Activated T-cell treated with anti-CD3 and anti-CD28 coated beads for 4 hours (primary cell): ENCODE measurements at places on chromosomes 16 and 17.

- no peak for DNase-seq
These were observed 85.5 kb downstream of the GSG1L start for GRCh38 chr16:27977966-27978365.

DNA sequence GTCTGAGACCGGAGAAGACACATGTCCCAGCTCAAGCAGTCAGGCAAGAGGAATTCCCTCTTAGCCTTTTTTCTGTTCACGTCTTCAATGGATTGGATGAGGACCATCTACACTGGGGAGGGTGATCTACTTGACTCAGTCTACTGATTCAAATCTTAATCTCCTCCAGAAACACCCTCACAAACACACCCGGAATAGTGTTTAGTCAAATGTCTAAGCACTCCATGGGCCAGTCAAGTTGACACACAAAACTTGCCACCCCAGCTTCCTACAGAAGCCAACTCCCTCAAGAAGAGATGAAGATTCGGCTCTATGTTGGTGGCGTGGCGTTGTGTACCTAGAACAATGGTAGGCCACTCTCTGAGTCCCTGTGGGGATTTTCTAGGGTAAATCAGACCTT is 22.5 kb upstream of the NKD1 start:
- no peak for DNase-seq

- no peak for DNase-seq
These were observed 7.6 kb downstream of the CLTC start for GRCh38 chr17:59627274-59627673.

GRCh38 chr16:85736921-85737320 is 14.0 kb downstream of the C16orf74 start:
- no peak for DNase-seq

DNA sequence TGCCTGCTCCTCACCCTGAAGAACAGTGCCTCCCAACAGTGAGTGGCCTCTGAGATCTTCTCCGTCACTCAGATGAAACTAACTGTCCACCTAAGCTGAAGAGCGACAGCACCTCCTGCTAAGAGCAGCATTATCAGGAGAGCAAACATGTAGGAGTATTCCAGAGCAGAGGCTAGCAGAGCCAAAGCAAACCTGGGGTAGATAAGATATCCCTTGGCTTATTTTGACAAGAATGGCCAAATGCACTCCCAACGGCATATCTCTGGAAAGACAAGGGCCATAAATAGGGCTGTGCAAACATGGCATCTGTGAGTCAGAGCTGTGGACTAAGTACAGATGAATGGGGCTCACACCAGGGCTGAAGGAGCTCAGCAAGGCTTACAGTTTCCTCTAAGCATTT is 96.3 kb downstream of the NDEL1 start:
- DNase-seq = no peak

- no peak for DNase-seq
These were observed 8.0 kb upstream of the WFDC1 start for GRCh38 chr16:84286578-84287240.
